Esophagus squamous epithelium (tissue), 5 donors: ENCODE measurements at places on chromosomes 2 and 18.

DNA sequence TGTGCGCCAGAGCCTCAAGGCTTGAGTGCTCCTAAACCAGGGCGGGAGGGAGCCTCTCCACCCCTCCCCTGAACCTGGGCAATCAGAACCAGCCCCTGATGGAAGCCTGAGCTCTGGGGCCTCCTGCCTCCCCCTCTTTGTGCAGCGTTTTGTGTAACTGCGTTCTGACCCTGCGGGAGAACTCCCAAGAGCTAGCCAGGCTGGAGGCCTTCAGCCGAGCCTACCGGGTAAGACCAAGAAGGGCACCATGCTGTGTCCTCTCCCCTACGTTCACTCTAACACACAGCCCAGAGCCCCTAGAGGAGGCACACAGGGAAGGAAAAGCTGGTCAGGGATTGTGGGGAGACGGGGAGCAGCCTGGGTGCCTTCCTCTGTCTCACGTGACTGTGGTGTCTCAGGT, 108.0 kb downstream of the PLB1 start:
- no peak for DNase-seq

GRCh38 chr2:72149556-72150156, 2.0 kb upstream of the CYP26B1 start:
- DNase-seq = no peak

DNA sequence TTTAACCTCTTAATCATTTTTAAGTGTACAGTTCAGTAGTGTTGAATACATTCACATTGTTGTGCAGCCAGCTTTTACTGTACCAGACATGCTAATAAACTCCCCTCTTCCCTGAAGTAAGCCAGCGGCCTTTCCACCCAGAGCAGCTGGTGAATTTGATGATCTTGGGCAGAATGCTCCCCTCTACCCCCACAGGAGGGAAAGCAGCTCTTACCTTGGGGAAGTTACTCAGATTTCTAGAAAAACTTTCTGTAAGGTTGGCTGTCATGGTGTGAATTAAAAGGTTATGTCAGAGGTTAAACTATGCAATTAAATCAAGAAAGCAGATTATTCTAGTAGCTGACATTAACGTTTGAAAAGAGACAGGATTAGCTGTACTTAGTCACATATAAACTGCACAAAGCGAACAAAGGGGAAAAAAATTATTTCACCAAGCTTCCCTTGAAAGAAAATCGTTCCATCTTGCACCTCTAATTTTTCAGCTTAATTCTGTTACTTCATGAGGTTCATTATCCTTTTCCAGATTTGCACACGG, 398.5 kb upstream of the NRP2 start:
- no peak for DNase-seq

DNA sequence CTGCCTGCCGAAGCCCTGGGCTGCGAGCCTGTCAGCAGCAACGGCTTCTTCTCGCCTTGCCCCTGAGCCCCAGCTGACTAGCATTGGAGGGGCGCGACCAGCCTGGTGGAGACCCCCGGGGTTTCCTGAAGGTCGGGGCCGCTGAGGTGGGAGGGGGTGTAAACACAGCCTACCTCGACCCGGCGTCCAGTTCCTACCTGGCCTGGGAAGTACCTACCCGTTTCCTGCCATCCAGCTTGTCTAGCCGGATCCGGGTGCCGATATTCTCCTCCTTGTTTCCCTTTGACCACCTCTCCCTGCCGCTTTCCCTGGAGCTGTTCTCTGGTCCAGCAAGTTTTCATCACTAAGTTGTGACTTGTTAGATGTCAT, 511 bp downstream of the MOB4 start:
- DNase-seq = no peak

DNA sequence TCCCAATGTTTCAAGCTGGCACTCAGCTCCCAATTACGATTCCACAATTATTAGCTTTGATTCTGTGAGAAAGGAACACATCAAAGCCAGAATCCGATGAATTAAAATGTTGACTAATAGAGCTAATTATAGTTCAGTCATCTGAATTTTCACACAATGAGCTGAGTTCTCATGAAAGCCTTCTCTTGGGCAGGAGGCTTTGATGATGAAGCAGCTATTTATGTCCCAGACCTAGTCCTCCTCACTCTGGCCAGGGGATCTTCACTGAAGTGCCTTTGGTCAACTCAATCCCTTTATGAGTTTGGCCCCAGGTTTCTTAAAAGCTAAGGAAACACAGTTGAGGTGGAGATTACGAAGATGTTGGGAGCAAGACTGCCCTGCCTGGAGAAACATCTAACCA, 74.7 kb upstream of the PPM1B start:
- no peak for DNase-seq

- DNase-seq = no peak
Measured at GRCh38 chr2:224031358-224031970, 7.6 kb downstream of the SERPINE2 start.

DNA sequence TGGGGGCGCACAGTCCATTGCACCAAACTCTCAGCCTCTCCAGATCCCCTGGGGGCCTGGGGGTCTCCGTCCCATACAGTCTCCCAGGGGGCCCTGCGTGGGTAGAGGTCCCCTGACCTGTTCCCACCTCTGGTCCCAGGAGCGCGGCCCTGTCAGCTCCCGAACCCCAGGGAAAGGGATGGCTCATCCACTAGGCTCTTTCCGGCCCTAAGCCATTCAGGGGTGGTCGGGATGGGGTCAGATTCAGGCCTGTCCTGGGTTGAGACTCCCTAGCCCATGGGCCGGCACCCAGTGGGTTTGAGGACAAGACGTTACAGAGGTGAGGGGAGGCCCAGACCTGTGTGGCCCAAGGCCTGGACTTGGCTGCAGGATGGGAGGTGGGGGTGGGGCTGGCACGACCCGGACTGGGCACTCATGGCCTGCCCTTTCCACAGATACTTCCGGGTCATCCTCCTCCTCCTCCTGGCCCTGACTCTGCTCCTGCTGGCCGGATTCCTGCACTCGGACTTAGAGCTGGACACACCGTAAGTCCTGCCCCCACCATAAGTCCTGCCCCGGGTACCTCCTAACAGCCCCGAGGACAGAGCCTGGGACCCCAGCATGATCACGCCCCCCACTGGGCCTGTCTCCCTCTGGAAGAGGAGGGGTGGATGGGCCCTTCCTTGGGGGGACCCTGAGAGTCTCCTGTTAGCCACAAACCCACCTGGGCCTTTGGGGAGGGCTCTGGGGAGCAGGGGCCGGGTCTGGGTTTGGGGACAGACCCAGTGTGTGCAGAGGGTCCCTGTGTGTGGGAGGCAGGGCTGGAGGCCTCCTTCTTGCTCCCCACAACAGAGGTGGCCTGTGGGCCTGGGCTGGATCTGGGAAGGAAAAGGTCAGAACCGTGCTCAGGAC, 10.1 kb upstream of the NEU4 start:
- no peak for DNase-seq

GRCh38 chr18:45606007-45606406, 9.3 kb upstream of the SLC14A2 start:
- no peak for DNase-seq
